Stimulated activated naive CD8-positive, alpha-beta T cell treated with anti-CD3 and anti-CD28 coated beads, Interleukin-15, Interleukin-2, amounts not matched to agents 100 U/mL and 50 U/mL, for 24 hours (primary cell): ENCODE measurements at places on chromosomes 2 and 18.

GRCh38 chr2:195945056-195945455 lies 123.6 kb downstream of the DNAH7 start:
- DNase-seq: no peak

- DNase-seq: no peak
Observed at GRCh38 chr18:55123361-55123760, 164.1 kb upstream of the CCDC68 start.

DNA sequence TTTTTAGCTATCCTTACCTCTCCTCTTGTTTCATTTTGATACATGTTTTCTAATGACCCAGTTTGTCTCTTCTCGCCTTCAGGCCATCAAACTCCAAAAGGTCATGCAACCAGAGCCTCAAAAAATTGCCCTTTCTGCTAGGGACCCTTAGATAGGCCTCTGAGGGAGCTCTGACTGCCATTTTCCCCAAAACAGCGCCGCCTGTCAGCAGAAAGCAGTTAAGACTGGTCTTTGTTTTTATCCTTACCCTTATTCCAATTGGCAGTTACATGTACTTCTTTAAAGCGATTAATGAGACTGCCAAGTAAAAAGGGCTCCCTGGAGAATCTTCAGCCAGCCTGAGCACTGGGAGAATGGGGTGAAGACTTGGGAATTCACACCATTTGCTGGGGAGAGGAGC lies 55.1 kb upstream of the RIT2 start:
- no peak for DNase-seq

DNA sequence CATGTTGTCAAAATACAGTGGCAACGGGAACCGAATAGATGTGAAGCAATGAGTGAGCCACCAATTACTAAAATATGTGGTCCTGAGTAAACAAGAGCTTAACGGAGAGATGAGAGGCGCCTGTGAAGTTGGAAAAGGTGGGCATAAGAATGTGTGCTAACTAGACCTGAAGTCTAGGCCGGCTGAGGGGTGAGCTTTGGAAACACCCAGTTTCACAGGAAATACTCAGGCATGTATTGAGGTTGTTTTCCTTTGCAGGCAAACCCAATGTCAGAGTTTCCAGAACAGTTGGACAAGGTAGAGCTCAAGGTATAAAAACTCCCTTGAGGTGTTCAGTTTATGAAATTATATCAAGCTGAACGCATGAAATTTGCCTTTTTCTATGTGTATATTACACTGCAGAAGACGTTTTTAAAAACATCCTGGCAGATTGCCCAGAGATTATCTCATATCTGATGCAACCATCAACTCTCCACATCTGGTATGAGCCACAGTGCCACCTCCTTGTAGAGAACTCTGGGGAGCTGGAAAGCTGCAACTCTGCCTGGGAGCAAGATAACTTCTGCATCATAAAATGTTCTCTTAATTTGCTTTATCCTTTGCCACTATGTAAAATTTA lies 3.9 kb upstream of the WDSUB1 start:
- DNase-seq: no peak

GRCh38 chr2:135050684-135051083 lies 1.4 kb upstream of the RAB3GAP1 start:
- no peak for DNase-seq
